ENCODE measurements at places on chromosomes 2 and 18.

- DNase-seq: peak; percentile 30
Observed at GRCh38 chr2:95023222-95023597, 2.3 kb upstream of the MAL start.

- no peak for DNase-seq
Observed at GRCh38 chr2:120552079-120552478, 183.6 kb upstream of the GLI2 start.

- DNase-seq: no peak
Observed at GRCh38 chr2:48122166-48122565, 215.9 kb upstream of the FBXO11 start.

DNA sequence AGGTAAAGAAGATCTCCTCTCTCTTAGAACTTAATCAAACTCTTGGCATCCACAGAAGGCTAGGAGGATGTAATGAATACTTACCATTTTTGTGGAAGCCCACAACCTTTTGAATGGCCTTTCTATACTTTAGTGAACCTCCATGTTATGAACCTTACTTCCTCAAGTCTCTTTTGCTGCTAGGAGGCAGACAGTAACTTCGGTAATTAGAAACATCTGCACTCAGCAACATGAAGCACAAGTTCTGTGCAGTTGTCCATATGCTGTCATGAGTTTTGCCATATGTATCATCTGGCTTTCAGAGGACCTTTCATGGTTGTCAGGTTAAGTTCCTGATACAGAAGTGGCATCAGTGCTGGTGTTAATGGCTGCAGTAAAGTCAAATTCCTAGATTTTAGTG is 50.4 kb downstream of the PDK1 start:
- no peak for DNase-seq

GRCh38 chr18:24989760-24990593 is 362.0 kb downstream of the ZNF521 start:
- no peak for DNase-seq

DNA sequence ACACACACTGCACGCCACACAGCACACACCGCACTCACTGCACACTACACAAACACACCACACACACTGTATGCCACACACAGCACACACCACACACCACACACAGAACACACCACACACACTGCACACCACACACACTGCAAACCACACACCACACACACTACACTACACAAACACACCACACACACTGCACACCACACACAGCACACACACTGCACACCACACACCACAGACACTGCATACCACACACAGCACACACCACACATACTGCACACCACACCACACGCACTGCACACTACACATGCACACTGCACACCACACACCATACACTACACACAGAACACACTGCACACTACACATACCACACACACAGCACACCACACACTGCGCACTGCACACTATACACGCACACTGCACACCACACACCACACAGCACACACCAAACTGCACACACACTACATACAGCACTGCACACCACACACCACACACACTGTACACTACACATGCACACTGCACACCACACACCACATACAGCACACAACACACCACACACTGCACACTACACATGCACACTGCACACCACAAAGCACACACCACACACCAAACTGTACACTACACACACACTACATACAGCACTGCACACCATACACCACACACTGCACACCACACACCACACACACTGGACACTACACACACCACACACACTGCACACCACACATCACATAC is 59.6 kb downstream of the ASB1 start:
- no peak for DNase-seq

GRCh38 chr2:1010415-1010930 is 59.8 kb downstream of the SNTG2 start:
- no peak for DNase-seq

GRCh38 chr2:15082105-15083058 is 449.9 kb downstream of the LRATD1 start:
- DNase-seq: no peak

DNA sequence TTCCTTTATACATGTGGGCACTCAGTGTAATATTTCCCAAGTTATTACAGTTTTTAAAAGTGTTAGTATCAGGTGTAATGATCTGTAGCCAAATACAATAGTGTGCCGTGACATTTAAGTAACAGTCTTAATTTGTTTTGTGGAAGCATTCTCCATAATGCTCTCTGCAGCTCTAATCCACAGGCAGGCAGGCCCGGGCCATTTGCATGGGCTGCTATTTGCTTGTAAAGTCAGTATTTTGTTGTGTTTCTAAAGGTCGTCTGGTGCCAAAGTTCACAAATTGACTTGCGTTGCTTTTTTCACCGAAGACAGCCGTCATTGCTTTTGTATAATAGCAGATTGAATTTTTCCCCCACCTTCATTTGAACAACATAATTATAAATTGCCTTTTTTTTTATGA is 153.0 kb downstream of the GBX2 start:
- no peak for DNase-seq

GRCh38 chr2:231546014-231546715 is 15.9 kb upstream of the NMUR1 start:
- no peak for DNase-seq

DNA sequence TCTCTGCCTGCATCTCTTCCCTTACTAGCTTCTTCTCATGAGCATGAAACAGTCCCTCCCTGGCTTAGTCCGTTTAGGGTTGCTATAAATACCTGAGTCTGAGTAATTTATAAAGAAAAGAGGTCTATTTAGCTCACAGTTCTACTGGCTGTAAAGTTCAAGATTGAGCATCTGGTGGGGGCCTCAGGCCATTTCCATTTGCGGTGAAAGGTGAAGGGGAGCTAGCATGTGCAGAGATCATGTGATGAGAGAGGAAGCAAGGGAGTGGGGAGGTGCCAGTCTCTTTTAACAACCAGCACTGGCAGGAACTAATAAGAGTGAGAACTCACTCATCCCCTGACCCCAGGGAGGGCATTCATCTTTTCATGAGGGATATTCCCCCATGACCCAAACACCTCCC is 26.8 kb downstream of the RHBDD1 start:
- DNase-seq: peak; percentile 7

- DNase-seq: no peak
Observed at GRCh38 chr2:168396131-168396530, 59.9 kb upstream of the CERS6 start.

DNA sequence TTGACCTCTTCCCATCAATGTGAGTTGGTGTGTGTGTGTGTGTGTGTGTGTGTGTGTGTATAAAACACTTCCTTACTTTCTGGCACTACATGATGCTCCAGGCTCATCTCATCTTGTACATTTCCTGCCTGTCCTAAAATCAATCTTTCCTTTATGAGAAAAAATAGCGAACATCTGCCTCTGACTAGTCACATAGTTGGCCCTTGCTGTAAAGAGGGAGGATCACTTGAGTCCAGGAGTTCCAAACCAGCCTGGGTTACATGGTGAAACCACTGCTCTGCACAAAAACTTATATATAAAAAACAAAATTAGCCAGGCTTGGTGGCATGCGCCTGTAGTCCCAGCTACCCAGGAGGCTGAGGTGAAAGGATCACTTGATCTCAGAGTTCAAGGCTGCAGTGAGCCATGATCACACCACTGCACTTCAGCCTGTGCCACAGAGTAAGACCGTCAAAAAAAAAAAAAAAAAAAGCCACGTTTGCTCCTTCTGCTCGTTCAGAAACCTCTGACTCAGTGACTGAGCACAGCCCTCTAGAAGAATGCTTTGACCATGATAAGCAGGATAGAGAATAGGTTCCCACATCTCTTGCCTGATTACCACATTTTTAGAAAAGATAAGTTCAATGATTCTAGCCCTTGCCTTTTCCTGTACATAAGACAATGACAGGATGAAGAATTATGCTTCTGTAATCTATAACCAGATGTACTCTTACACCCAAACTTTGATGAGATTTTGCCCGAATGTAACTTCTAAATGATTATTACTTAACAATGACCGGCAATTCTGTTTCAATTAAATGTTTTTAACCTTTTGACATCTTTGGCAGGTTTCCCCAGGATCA is 45.2 kb upstream of the ST3GAL5 start:
- no peak for DNase-seq

- DNase-seq: no peak
Observed at GRCh38 chr2:137021763-137022162, 256.4 kb downstream of the THSD7B start.

GRCh38 chr18:6878556-6879297 is 149.2 kb downstream of the ARHGAP28 start:
- DNase-seq: no peak

DNA sequence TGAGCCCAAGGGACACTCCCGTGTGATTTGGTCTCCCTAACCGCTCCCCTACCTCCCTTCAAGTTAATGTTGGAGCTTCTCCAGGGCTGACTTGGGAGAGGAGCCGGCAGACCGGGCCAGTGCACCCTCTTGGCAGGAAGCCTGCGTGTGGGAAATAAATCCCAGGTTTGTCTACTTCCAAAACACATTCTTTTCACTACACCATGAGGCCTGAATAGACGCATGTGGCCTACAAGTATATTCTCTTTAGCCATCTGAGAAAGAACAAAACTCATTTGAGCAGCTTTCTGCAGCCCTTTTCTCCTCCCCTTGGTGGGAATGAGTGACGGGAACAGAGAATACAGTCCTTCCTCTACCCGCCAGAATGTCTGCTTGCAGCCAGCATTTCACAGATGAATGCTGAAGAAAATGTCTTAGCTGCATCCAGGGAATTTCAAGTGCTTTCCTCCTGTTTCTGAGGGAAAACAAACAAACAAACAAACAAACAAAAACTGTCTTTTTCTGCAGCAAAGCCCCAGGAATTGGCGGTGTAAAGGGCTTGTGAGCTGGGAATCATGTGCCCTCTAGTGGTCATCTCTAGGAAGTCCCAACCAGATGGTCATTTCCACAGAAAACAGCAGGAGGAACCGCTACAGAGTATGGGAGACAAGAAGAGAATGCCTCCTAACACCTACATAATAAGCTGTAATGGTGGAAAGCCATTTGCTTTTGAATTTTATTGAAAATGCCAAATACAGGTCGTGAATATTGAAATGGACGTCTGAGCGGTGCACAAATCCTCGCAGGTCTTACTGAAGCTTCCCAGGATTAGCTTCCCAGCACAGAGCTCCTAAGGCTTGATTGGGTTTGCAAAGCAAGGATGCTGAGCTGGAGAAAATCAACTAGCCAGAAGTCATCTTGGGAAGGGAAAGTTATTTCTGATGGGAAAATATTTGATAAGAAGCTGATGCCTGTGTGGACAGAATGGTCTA is 41.2 kb upstream of the DAPL1 start:
- DNase-seq: peak; percentile 61

DNA sequence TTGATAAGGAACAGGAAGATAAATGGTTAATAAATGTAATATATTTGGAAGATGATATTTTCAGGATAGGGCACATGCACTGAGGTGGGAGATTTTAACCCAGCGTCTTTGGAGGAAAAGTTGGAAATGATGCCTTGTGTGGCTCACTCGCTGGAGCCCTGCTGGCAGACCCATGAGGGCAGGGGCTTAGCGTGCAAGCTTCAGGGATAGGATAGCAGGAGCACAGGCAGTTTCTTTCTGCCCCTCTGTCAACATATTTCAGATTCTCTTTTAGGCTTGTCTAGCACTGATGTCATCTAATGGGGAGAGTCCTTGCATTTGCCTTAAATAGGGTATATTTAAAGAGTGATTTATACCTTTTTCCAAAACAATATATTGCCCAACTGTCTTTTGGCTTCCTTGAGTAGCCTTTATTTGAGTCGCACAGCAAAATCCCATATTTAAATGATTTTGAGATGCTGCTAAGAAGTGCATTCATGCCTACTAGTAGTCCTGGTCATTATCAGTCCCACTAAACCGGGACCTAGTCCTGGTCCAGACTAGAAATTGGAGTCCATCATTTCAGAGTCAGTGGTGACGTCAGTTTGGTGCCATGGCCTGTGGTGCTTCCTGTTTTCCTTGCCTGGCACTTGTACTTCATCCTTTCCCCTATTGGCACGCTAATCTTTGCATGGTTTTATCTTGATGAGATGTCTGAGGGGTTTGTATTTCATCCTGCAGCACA is 45.8 kb downstream of the SH3RF3 start:
- DNase-seq: no peak

GRCh38 chr2:143258126-143258892 is 129.1 kb downstream of the ARHGAP15 start:
- DNase-seq: peak; percentile 38

- no peak for DNase-seq
Observed at GRCh38 chr18:35526495-35527059, 28.8 kb upstream of the INO80C start.

Data from OCI-LY7 (cell line).